ENCODE measurements at places on chromosomes 2 and 18.

DNA sequence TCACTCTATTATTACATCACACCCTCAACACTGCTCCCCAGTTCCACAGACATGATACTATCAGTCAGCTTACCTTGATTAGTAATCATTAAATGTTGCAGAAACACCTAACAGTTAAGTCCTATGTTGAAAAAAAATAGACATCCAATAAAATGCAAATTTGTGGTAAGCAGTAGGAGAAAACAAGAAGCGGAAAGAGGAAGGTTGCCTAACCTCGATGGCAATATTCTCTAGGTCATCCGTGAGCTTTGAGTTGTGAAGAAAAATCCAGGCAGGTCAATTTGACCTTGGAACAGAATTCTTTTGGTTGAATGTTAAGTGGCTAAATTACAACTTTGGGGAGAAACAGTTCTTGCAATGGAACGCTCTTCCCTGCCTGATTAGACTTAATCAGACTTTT, 264.4 kb downstream of the AFF3 start:
- DNase-seq = no peak

DNA sequence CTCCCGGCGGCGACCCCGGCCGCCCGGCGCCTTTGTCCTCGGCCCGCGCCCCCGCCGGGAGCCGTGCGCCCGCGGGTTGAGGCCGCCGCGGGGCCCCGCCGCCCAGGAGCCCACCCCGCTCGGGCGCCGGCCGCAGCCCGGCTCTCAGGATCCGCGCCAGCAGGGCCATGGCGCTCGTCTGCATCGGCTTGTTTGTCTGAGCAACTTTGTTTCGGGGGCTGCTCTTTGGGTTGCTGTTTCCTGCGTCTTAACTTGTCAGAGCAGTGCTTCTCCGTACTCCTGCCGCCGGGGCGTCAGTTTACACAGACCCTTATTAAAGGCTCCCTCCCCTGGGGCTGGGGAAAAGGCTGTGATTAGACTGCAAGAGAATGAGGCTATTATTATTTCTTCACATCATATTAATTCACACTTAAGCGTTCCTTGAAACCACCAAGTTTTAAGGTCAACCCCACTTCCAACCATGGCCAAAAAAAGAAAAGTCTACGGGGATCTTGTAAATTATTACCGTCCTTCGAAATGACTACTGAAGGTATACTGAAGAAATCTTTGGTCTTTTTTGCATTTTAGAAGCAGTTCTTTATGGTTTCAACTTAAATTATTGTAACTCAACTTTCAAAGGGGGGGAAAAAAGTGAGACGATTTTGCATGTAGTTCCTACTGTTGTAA, at the start of gene CYP27C1:
CYP27C1 (minus strand) TSS at position 198 of the 666 bp plus-strand sequence; CDS start at position 169, 29 bp downstream.
- no peak for DNase-seq

DNA sequence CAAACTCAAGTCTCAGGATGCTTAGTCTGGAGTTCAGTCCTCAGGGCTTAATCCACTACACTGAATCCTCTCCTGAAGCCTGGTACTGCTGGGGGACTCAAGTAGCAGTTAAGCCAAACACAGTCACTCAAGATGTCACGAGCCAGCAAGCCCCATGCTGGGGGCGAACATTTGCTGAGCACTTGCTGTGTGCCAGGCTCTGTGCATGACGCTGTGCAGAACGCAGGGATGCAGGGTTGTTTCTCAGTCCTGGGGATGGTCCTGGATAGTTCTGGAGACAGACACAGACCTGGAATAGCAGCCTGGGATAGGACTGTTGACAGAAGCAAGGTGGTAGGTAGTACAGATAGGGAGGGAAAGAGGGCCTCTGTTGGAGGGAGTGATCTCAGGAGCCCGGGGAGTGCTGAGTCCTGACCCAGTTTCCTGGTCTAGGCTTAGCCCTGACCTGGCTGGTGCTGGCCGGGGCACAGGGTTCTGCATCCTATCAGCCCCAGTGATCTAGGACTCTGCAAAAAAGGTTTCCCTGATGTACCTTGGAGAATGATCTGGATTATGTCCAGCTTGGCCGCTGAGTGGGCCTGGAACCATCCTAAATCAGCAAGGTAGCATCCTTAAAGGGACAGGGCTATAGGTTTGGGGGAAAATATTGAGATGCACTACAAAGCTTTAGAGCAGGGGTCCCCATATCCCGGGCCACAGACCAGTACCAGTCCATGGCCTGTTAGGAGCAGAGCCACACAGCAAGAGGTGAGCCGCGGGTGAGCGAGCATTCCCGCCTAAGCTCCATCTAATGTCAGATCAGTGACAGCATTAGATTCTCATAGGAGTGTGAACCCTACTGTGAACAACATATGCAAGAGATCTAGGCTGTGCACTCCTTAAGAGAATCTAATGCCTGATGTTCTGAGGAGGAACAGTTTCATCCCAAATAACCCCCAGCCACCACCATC, 54.7 kb upstream of the OTOF start:
- no peak for DNase-seq

DNA sequence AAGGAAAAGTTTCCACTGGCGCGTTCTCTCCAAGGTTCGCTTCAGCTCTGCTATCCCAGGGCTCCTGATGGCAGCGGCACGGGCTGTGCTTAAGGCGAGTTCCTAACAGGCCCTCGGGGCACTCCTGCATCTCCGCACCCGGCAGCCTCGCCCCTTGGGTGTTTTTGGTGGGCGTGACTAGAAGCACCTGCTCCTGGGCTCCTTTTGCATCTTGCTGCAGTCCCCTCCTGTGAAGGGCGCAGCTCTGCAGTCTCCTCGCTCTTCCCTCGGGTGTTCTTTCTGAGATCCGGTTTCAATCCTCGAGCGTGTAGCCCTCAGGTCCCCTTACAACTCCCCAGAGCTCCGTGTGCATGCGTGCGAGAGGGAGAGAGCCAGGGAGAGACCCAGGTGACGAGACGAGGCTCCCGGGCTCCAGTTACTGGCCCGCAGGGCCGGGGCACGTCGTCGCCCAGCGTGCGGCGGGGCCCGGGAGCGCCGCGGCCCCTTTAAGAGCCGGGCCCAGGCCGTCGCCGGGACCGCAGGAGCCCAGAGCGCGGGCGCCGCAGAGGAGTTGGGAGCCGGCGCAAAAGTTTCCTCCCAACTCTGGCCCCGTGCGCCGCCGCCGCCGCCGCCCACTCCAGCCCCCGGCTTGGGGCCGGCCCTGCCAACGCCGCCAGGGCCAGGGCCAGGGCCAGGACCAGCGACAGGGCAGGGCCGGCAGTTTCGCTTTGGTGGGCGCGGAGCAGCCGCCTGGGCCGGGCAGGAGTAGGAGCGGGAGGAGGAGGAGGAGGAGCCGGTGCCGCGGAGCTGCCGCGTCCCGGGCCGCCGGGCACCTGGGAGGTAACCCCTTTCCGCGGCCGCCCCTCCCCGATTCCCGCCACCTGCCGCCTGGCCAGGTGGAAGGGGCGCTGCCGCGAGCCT, at the start of gene PARD3B:
PARD3B (plus strand) TSS at position 515 of the 900 bp plus-strand sequence. CDS start 525 bp downstream, outside the sequence.
- DNase-seq = peak; percentile 7

- no peak for DNase-seq
Observed at GRCh38 chr18:62898359-62898758, 183.0 kb downstream of the PHLPP1 start.

GRCh38 chr2:37325625-37326071, 1.0 kb upstream of the PRKD3 start:
- DNase-seq = no peak

DNA sequence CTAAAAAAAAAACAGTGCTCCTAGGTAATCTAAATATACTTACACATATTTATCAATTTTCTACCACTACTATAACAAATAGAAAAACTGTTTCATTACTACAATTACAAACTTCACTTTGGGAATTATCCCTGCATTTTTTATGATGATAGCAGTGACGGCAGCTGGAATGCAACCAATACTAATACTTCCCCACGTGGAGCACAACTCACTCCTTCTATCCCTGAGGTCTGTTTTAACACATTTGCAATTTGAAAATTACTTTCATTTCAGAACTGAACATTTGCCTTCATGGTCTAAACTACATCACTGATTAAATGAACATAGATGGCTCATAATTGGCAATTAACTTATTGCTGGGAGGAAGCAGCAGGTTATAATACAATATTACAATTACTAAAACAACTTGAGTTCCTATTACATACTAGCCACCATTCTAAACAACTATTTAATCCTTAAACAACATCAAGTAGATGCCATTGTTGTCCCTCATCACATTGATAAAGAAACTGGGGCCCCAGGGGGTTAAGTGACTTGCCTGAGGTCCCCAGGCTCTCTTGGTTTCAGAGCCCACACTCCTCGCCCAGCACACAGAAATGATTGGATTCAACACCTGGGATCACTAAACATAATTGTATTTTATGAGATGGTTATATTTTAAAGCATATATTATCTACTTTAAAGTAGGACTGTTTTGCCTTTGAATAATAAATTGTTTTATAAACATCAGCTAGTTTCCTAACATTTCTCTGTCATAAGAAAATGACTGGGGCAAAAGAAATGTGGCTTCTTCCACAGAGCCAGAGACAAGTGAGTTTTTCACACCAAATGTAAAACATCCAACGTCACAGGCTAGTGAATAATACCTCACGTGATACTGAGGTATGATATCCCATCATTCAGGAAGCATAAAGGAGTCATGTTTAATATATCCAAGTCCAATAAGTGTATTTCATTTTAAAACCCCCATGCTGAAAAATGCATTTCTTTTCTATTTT, 6.2 kb downstream of the COLEC12 start:
- DNase-seq = no peak

DNA sequence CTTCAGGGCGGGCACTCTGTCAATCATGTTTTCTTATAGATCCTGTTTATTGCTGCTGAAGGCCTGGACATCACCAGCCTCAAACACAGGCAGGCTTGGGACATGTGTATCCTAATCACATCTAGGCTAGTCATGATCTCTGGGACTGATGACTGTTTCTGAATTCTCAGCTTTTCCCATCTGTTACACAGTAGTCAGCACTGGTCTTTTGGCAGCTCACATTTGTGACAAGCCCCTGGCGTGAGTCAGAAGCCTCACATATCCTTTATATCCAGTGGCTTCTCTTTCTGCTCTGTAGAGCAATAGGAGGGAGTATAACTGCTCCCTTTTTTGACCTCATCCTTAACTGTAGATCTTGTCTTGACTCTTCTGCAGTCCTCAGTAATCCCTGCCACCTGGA, 4.5 kb downstream of the SEMA4F start:
- no peak for DNase-seq

DNA sequence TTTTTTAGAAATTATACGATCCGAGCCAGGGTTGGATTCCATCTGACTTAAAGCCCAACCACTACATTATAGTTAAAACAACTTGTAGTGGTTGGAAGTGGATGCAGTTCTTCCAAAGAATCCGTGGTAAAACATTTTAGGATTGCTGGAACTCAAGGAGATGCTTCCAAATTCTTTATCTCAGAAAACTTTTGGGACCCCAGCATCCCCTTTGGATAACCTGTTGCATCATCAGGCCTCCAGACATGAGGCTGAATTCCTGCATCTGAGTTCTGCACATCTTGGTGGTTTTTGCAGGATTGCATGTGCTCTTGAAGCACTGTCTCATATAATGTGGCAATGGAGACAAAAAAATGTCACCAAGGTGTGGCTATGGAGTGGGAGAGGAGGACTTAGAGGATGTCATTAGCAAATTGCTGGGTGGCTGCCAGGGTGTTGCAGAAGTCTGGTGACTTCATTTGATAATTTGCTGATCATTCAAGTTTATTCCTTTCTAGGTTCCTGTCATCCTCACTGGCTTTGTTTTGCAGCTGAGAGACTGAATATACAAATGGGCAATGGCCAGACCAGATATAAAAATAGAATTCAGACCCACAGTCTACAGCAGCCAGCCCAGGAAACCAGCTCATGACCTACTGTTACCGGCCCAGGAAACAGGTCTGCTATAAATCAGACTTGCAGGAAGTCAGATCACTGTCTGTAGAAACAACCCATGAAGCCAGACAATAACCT, 207.7 kb downstream of the BCL2 start:
- DNase-seq = no peak

- DNase-seq = peak; percentile 42
Observed at GRCh38 chr2:45748239-45748638, 96.8 kb downstream of the PRKCE start.

GRCh38 chr18:48108136-48108535, 177.7 kb upstream of the SMAD2 start:
- DNase-seq = no peak

Measured in CD4-positive, alpha-beta T cell (primary cell).